Sigmoid colon (tissue), 7 donors: ENCODE measurements at places on chromosomes 1 and 21. TPM values are rescaled to one million over a fixed set of nuclear protein-coding genes. Genes with fewer than 3 reads are reported as not detected.

DNA sequence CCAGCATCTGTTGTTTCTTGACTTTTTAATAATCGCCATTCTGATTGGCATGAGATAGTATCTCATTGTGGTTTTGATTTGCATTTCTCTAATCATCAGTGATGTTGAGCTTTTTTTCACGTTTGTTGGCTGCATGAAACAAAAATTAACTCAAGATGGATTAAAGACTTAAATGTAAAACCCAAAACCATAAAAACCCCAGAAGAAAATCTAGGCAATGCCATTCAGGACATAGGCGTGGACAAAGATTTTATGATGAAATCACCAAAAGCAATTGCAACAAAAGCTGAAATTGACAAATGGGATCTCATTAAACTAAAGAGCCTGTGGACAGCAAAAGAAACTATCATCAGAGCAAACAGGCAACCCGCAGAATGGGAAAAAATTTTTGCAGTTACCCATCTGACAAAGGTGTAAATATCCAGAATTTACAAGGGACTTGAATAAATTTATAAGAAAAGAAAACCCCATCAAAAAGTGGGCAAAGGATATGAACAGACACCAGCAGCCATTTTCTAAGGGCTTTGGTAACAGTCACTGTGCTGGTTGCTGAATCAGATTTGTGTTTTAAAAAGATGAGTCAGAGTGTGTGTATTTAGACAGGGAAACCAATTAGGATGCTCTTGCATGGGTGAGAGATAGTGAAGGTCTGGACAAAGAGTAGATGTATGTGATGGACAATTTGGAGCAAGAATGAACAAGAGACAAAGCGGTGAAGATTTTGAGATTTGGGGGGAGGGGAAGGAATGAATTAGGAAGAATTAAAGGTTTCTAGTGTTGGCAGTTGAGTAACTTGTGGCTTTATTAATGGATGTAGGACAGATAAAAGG is 110.7 kb downstream of the RYR2 start:
- no peak overlapping the region for H3K4me3 ChIP-seq
- no peak overlapping the region for H3K27ac ChIP-seq
- H3K27me3 ChIP-seq, result no peaks in the 10 kb centered on the region
- no peaks in the 10 kb centered on the region for H3K36me3 ChIP-seq

- H3K4me1 ChIP-seq, result peaks cover 6% of the 10 kb centered on the region
- H3K4me3 ChIP-seq, result no peak overlapping the region
- no peak overlapping the region for H3K27ac ChIP-seq
Observed at GRCh38 chr21:33355996-33356395, 31.2 kb downstream of the IFNAR1 start.

FNBP1L gene
- total RNA-seq, result 16.8 TPM

GRCh38 chr1:41598325-41598724 is 113.8 kb upstream of the EDN2 start:
- H3K27ac ChIP-seq, result no peak overlapping the region
- H3K4me1 ChIP-seq, result no peaks in the 10 kb centered on the region
- no peaks in the 10 kb centered on the region for H3K36me3 ChIP-seq
- H3K27me3 ChIP-seq, result no peaks in the 10 kb centered on the region
- no peak overlapping the region for H3K4me3 ChIP-seq

DNA sequence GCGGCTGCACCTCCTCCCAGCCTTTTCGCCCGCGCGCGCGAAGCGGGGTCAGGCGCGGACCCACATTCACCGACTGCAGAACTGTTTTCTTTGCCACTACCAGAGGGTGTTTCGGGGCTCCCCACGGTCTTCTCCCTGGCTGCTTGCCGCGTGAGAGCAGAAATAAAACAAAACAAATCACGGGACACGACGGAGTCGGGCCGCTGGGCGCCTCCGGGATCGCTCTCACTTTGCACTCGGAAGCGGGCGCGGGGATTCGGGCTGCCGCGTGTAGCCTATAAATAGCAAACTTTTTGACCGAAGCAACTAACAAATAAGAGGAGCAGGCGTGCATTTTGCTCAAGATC is 412.3 kb upstream of the ESRRG start:
- no peaks in the 10 kb centered on the region for H3K4me1 ChIP-seq
- no peak overlapping the region for H3K27ac ChIP-seq
- H3K36me3 ChIP-seq, result no peaks in the 10 kb centered on the region
- H3K27me3 ChIP-seq, result peaks cover 54% of the 10 kb centered on the region
- no peak for DNase-seq
- peak overlapping the region; percentile 44 for H3K4me3 ChIP-seq

- H3K4me1 ChIP-seq, result no peaks in the 10 kb centered on the region
- no peak overlapping the region for H3K27ac ChIP-seq
- no peaks in the 10 kb centered on the region for H3K27me3 ChIP-seq
- DNase-seq, result no peak
- no peaks in the 10 kb centered on the region for H3K36me3 ChIP-seq
Observed at GRCh38 chr1:248686815-248687214, 15.8 kb downstream of the OR14I1 start.

DNA sequence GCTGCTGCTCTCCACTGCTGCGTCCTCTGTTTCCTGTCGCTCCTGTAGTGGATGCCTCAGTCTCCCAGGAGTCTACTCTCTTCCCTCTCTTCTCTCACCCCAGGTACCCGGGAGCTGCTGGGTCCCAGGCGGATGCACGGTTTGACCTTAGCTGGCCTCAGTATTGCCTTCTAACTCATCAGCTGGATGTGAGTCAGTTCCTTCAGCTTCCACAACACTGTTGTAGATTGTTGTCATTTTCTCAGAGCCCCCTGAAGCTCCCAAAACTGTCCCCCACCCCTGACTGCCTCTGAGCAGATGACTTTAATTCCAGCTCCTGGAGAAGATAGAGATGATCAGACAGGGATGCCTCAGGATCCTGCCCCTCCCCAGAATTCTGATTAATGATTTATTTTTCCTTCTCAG is 7.2 kb downstream of the CNIH3 start:
- H3K4me1 ChIP-seq, result no peaks in the 10 kb centered on the region
- no peaks in the 10 kb centered on the region for H3K36me3 ChIP-seq
- H3K27me3 ChIP-seq, result peaks cover 13% of the 10 kb centered on the region
- DNase-seq, result no peak

GRCh38 chr1:167776151-167776550 is 54.4 kb downstream of the MPZL1 start:
- no peak overlapping the region for H3K27ac ChIP-seq
- H3K36me3 ChIP-seq, result peaks cover 57% of the 10 kb centered on the region
- no peak overlapping the region for H3K4me3 ChIP-seq
- H3K27me3 ChIP-seq, result no peaks in the 10 kb centered on the region
- no peak for DNase-seq
- H3K4me1 ChIP-seq, result peaks cover 3% of the 10 kb centered on the region

DNA sequence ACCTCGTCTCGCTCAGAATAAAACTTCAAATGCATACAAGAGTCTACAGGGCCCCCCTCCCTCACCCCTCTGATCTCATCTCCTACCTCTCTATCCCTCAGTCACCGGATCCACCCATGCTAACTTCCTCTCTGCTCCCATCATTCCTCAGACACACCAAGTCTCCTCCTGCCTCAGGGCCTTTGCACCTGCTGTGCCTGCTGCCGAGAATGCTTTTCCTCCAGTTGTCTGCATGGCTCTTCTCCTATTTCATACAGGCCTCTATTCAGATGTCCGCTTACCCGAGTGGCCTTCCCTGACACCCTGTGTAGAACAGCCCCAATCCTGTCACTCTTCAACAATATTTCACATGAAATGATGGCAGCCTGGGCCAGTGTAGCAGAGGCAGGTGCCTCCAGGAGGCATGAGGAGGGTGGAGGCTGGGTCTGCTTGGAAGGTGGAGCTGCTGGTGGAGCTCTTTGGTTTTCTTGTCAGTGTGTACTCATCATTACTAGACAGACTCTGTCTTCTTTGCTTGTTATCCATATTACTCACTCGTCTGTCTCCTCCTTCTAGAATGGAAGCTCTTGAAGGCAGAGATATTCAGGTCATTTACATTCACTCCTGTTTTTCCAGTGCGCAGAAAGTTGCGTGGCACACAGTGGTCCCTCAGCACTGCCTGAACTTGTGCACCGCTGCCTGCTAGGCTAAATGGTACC is 4.2 kb downstream of the SH2D2A start:
- peaks cover 16% of the 10 kb centered on the region for H3K27me3 ChIP-seq
- H3K27ac ChIP-seq, result no peak overlapping the region
- no peak overlapping the region for H3K4me3 ChIP-seq
- H3K36me3 ChIP-seq, result no peaks in the 10 kb centered on the region
- no peak for DNase-seq

DNA sequence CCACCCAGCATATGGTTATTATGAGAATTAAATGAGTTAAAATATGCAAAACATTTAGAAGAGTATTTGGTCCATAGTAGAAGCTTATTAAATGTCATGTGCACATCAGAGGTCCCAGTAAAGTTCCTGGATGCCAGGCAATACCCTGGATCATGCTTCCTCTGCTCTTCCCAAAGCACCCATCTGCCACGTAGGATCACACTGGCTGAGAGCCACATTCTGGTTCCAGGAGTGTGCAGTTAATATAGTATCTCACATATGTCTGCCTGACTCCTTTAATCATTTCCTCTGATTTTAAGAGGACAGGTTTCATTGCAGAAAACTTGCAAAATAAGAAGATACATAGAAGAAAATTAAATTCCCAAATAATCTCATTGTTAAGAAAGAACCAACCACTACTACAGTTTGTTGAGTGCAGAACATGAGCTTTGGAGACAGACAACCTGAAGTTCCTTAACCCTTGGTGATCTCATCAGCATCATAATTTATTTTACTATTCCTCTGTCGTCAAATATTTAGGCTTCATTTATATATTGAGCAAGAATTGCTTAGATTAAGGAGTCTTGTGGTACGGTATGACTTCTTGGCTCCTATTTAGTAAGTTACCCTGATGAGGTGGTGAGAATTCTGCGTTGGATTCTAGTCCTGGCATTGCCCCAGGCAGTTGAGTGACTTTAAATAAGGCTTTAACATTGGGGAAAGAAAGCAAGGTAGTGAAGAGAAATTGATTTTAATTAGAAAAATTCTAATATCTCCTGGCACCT is 12.3 kb downstream of the SGIP1 start:
- no peaks in the 10 kb centered on the region for H3K27me3 ChIP-seq
- no peaks in the 10 kb centered on the region for H3K36me3 ChIP-seq
- DNase-seq, result no peak
- H3K27ac ChIP-seq, result no peak overlapping the region

CHI3L1 gene
- total RNA-seq, result 2.6 TPM

HPCAL4 gene
- 1.1 TPM for total RNA-seq

GRCh38 chr1:108053270-108054013 is 88.5 kb upstream of the VAV3 start:
- no peak overlapping the region for H3K27ac ChIP-seq
- no peaks in the 10 kb centered on the region for H3K4me1 ChIP-seq
- no peaks in the 10 kb centered on the region for H3K27me3 ChIP-seq
- H3K4me3 ChIP-seq, result no peak overlapping the region

- H3K27me3 ChIP-seq, result no peaks in the 10 kb centered on the region
- H3K4me1 ChIP-seq, result peaks cover 27% of the 10 kb centered on the region
- H3K4me3 ChIP-seq, result no peak overlapping the region
- no peaks in the 10 kb centered on the region for H3K36me3 ChIP-seq
Observed at GRCh38 chr1:3355894-3356826, 98.3 kb upstream of the ARHGEF16 start.

PCP4L1 gene
- 0.71 TPM for total RNA-seq

- no peak for DNase-seq
- no peak overlapping the region for H3K4me3 ChIP-seq
- peak overlapping the region; percentile 39 for H3K27ac ChIP-seq
- peaks cover 5% of the 10 kb centered on the region for H3K4me1 ChIP-seq
- no peaks in the 10 kb centered on the region for H3K27me3 ChIP-seq
- no peaks in the 10 kb centered on the region for H3K36me3 ChIP-seq
Observed at GRCh38 chr1:23639460-23640095, 52.0 kb upstream of the RPL11 start.

DNA sequence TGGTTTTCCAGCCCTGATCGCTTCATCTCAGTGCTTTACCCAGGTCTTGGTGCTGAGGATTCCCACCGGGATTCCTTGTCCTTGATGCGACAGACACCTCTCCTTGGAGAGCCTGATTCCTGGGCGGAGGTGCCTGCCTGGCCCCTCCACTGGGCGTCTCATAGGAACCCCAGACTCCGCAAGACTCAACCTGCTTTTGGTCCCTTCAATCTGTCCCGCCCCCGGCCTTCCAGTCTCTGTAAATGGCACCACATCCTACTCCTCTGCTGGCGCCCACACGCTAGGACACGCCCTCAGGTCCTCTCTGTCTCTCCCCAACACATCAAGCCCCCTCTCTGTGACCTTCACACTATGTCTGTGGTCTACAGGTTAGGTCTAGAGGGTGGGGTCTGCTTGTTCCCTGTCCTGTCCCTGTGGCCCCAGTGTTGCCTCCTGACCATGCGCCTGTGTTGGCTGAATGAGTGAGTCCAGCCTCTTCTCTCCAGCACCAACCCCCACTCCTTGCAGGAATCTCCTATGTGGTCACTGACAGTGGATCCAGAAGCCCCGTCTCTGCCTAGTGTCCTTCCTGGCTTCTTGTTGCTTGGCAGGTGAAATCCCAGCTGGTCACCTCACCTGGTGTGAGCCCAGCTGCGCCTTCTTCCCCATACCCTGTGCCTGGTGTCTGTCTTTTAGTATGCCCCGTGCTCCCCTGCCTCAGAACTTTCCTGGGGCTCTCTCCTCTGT is 119.7 kb upstream of the C1orf174 start:
- DNase-seq, result no peak
- no peaks in the 10 kb centered on the region for H3K4me1 ChIP-seq
- no peaks in the 10 kb centered on the region for H3K27me3 ChIP-seq
- no peaks in the 10 kb centered on the region for H3K36me3 ChIP-seq
- no peak overlapping the region for H3K4me3 ChIP-seq
- H3K27ac ChIP-seq, result no peak overlapping the region

GRCh38 chr21:37623183-37623582 is 256.6 kb downstream of the DYRK1A start:
- DNase-seq, result no peak
- no peak overlapping the region for H3K4me3 ChIP-seq
- peaks cover 4% of the 10 kb centered on the region for H3K4me1 ChIP-seq
- H3K27me3 ChIP-seq, result no peaks in the 10 kb centered on the region
- H3K36me3 ChIP-seq, result no peaks in the 10 kb centered on the region

GRCh38 chr1:41501581-41501980 is 17.1 kb upstream of the EDN2 start:
- no peaks in the 10 kb centered on the region for H3K36me3 ChIP-seq
- H3K4me3 ChIP-seq, result no peak overlapping the region
- H3K27ac ChIP-seq, result no peak overlapping the region
- H3K4me1 ChIP-seq, result peaks cover 42% of the 10 kb centered on the region
- H3K27me3 ChIP-seq, result no peaks in the 10 kb centered on the region

DMRTA2 gene
- total RNA-seq, result 0.55 TPM

DNA sequence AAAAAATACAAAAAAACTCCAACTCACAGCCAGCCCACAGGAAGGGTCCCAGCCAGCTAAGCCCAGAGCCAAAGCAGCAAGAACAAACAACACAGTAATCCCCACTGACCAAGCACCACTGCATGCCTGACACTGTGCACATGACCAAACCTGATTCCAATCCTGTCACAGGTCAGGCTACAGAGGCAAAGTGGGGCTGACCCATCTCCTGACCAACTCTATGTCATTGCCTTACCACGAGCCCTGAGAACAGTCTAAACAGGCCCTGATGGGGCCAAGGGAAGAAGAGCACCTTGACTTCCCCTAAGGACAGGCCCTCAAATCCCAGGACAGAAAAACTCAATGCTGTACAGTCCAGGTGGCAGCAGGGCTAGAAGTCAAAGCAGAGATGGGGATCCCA is 2.4 kb downstream of the LSS start:
- no peaks in the 10 kb centered on the region for H3K27me3 ChIP-seq
- peaks cover 17% of the 10 kb centered on the region for H3K36me3 ChIP-seq
- H3K4me3 ChIP-seq, result no peak overlapping the region

- peak; percentile 75 for DNase-seq
- H3K36me3 ChIP-seq, result no peaks in the 10 kb centered on the region
- H3K4me1 ChIP-seq, result peaks cover 36% of the 10 kb centered on the region
- peak overlapping the region; percentile 78 for H3K27ac ChIP-seq
Observed at GRCh38 chr1:223135176-223135942, 7.7 kb downstream of the TLR5 start.

GRCh38 chr1:54273092-54273794 is 73.3 kb downstream of the MRPL37 start:
- DNase-seq, result peak; percentile 96
- H3K27me3 ChIP-seq, result no peaks in the 10 kb centered on the region
- peak overlapping the region; percentile 22 for H3K4me3 ChIP-seq
- no peaks in the 10 kb centered on the region for H3K36me3 ChIP-seq
